NCI-H1048 (cell line): ENCODE measurements at places on chromosomes 11 and 22.

GRCh38 chr22:20904008-20904979 lies 12.9 kb upstream of the CRKL start:
- DNase-seq = no peak

DNA sequence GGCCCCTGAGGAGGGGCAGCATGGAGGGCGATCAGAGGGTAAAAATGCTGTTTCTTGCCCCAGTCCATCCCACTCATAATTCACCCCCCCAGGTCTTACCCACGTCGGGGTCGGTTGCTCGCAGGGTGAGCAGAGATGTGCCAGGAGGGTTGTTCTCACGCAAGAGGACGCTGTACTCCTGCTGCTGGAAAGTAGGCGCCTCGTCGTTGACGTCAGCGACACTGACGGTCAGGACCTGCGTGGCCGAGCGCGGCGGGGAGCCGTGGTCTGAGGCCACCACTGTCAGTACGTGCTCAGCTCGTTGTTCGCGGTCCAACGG lies 10.3 kb upstream of the TPP1 start:
- DNase-seq = no peak

DNA sequence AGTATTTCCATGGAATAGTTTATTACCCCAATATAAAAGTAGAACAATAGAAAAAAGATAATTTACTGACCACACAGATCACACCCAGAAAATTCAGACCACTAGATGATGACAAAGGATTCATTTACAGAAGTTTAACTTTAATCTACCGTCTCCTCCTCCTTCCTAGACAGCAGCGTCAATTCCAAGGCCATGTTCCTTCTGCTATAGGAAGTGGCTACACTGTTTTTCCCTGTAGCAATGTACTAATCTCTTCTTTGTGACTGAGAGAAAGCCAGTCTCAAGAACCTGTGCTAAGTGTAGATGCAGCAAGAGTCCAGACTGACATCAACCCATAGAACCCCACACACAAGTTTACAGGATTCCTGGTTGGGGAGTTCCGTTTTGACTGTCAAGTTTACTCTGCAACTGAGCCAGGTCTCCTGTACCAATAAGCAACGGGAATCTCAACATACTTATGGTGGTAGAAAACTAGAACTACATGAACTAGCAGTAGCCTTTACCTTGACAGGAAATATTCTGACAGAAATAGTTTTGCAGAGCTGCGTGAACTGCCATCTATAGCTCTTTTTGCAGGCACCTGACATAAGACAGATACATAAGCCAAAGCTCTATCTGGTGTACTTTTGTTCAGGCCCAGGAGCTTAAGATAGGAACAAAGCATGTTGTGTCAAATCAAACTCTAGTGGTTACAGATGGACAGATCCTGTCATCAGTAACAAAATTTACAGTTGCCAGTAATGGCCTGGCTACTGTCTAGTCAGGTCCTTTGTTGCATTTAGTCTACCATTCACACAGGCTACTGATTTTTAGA lies 42.9 kb downstream of the MRTFA start:
- DNase-seq = no peak

DNA sequence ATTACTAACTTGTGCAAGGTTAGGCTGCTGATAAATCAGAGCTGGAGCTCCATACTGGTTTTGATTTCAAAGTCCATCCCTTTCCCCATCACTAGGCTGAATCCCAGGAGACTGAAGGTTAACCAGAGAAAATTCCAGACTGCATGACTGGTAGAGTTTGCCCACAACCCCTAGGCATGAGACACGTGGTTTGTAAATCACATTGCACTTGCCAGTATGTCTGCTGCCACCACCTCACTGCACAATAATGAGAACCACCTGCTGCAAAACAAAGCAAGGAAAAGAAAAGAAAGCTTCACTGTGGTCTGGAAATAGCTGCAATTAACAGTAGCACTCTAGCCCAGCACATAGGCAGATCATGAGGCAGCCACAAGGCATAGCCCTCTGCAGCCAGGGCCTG lies 67.6 kb upstream of the NTM start:
- DNase-seq = no peak

GRCh38 chr22:38758276-38758945 lies 2.6 kb upstream of the SUN2 start:
- no peak for DNase-seq

GRCh38 chr11:28684011-28684586 lies 575.9 kb downstream of the METTL15 start:
- DNase-seq = no peak

GRCh38 chr11:126751242-126751641 lies 249.3 kb downstream of the KIRREL3 start:
- DNase-seq = no peak

GRCh38 chr11:429391-429790 lies 12.4 kb downstream of the ANO9 start:
- no peak for DNase-seq

DNA sequence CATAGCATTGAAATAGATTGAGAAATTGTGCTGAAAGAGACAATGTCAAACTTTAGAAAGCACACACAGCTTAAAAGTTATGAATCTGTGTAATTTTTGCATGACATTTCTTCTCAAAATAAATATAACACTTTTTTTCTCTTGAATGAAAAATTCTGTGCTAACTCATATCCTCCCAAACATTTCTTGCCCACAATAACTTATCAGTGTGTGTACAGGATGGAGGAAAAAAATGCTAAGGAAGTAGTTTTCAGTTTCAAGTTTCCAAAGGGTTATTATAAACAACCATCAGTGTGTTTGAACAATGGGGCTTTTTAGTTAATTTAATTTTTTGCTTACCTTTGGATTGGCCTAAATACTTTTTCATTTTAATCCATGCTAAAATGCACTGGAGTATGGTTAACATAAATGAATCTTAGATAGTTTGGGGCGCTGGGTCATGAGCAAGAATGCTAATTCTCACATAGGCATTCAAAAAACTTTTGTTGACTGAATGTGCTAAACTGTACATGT lies 82.9 kb upstream of the ARHGAP20 start:
- no peak for DNase-seq

- DNase-seq = no peak
Observed at GRCh38 chr22:42296381-42296853, 26.0 kb upstream of the TCF20 start.

GRCh38 chr11:10673501-10674062 lies 20.0 kb downstream of the IRAG1 start:
- DNase-seq = no peak

- no peak for DNase-seq
Observed at GRCh38 chr11:104803776-104804175, 94.5 kb downstream of the CASP12 start.

- DNase-seq = no peak
Observed at GRCh38 chr11:69339983-69340565, 46.1 kb downstream of the MYEOV start.

GRCh38 chr11:129992161-129992944 lies 10.3 kb downstream of the PRDM10 start:
- DNase-seq = peak; percentile 64

GRCh38 chr11:47376525-47377371 lies 1.6 kb downstream of the SPI1 start:
- DNase-seq = no peak

GRCh38 chr22:46245511-46245910 lies 4.6 kb downstream of the CDPF1 start:
- no peak for DNase-seq

- DNase-seq = no peak
Observed at GRCh38 chr11:1881442-1882264, 10.0 kb downstream of the PRR33 start.

GRCh38 chr11:109658190-109658589 lies 236.2 kb downstream of the C11orf87 start:
- no peak for DNase-seq

GRCh38 chr11:48020092-48020755 lies 39.9 kb downstream of the PTPRJ start:
- peak; percentile 59 for DNase-seq

GRCh38 chr11:45563810-45564209 lies 101.6 kb downstream of the CHST1 start:
- DNase-seq = no peak

DNA sequence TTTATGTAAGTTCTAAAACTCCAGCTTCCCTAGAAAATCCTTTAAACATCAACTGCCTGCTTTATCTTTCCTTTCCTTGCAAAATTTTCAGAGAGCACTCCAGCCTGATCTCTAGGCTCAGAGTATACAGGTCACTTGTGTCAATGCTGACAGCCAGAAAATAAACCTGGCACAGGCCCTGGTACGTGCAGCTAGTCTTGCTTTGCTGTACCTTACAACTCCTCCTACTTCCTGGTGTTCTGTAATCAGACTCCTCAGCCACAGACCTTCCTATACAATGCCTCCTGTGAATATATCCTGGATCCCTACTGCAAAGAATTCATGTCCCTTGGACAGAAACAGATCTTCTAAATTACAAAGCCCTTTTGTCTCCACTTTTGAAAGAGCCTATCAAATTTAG lies 24.2 kb upstream of the TMEM123 start:
- DNase-seq = no peak

- DNase-seq = no peak
Observed at GRCh38 chr22:24937114-24937513, 9.4 kb downstream of the LHFPL7 start.

DNA sequence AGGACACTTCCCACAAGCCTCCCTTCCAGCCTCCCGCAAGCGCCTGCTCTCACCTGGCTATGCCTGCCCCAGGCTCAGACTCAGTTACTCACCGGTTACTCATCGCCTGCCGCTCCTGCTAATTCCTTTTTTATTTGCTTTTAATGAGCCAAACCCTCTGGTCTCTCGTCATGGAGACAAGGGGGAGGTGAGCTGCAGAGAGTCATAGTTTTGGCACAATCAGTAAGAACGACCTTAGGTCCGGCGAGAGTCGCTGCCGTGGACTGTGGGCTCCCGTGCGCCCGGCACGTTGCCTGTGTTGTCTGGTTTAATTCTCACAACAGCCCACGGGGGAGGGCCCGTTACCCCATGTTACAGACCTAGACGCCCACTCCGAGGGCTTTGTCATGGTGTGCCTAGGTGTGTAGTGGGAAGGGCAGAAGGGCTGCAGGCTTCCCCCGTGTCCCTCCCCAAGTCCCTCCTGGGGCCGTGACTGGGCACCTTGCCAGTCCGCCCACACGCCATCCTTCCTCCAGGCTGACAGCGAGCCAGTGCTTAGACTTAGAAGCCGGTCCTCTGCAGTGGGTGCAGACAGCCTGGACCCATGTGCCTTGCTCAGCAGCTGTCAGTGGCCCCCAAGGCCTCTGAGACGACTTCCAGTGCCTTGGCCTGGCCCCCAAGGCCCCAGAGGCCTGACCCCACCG lies 42.2 kb downstream of the WNT7B start:
- DNase-seq = no peak

GRCh38 chr11:122193457-122193856 lies 77.4 kb upstream of the BLID start:
- no peak for DNase-seq

- DNase-seq = no peak
Observed at GRCh38 chr22:37930270-37930951, 23.0 kb downstream of the C22orf23 start.

GRCh38 chr11:3955299-3955665 lies 99.8 kb downstream of the STIM1 start:
- DNase-seq = no peak

- no peak for DNase-seq
Observed at GRCh38 chr11:1208144-1208393, 14.8 kb upstream of the MUC5B start.

DNA sequence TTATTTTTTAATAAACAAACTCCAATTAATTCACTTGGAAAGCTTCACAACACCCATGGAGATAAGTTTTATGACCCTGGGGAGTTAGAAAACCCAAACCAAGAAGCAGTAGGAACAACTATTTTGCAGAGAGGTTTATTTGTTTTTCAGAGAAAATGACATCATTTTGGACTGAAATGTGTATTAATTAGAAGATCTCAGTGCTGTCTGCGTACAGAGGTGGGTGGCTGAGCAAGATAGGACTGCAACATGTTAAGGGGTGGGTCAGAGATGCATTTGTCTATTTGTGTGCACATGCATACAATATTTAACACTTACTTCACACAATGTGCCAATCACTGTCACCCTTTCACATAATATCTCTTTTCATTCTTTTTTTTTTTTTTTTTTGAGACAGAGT lies 1.1 kb downstream of the SCGB1A1 start:
- DNase-seq = no peak

GRCh38 chr11:76252631-76253070 lies 46.3 kb upstream of the WNT11 start:
- no peak for DNase-seq

DNA sequence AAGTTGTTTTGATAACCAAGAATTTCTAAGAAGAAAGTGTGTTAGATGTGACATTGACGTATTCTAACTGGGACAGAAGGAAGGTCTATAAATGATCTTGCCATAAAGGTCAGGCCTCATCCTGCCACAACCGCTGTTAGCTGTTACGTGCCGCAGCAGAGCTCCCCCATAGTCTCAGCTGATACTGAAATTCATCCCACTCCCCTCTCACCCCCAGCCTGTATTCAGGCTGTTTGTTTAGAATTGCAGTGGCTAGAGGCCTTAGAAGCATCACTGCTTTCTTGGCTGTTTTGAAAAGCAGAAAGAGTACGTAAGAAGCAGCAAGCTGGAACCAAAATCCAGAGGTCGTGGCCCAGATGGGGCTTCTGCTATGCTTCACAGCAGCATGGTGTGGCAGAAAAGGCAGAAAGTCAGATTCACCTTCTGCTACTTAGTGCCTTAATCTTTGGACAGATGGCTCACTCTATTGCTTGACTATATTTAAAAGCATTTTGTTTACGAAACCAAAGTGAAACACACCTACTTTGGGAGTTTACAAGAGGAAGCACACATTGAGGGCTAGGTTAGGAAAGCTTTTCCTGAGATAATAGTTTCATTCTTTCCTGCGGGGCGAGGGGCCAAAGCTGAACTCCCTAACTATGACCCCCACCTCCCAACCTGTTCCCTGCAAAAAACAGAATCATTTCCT lies 950 bp upstream of the LAYN start:
- no peak for DNase-seq

GRCh38 chr11:33996498-33997454 lies 54.8 kb upstream of the CAPRIN1 start:
- peak; percentile 70 for DNase-seq

GRCh38 chr11:289398-289711 lies 429 bp downstream of the PGGHG start:
- DNase-seq = no peak

DNA sequence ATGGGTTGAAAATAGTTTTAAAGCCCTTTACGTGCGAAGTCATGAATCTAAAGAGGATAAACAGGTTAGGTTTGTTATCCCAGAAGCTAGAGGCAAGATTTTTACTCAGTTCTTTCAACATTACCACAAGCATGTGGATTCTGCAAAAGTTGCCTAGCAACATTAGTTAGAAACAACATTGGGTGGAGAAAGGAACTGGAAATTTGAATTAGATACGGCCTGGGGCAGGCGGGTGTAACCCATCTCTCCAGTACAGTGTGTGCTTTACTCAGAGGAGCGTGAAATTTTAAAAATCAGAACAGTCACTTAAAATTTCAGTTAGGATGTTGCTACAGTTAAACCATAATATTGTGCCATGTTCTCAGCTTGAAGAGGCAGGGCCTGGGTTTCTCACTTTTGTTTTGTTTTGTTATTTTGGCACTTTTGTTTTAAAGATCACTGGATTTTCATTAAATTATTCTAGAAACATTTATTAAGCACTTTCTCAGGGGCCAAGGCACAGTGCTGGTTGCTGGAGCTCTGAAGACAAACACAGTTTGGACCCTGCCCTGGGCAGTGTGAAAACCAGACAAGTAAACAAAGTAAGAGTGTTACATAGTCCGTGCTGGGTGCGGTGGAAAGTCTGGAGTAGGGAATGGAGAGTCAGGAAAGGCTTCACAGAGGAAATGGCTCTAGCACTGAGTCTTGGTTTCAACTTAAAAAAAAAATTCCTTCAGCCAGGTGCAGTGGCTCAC lies 4.4 kb upstream of the WEE1 start:
- DNase-seq = peak; percentile 85
